ENCODE measurements at places on chromosomes 16 and 17.

- no peak for DNase-seq
These were observed 30.4 kb downstream of the KIAA0513 start for GRCh38 chr16:85057948-85058347.

DNA sequence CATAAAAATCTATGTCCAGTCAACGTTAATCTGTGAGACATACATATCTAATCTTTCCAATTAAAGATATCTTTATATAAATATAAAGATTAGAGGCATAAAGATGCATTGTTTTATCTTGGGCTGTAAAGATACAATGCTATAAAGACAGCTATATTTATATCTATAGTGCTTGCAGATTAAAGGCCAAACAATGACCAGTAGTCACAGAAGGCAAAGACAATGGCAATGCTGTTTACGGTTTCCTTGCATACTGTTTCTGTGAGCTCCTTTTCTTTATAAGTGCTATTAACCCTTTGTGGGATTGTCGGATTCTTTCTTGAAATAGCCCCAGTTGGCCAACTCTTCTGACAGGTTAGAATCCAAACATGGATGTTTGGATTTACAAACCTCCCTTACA lies 85.5 kb upstream of the SALL1 start:
- DNase-seq, result no peak

DNA sequence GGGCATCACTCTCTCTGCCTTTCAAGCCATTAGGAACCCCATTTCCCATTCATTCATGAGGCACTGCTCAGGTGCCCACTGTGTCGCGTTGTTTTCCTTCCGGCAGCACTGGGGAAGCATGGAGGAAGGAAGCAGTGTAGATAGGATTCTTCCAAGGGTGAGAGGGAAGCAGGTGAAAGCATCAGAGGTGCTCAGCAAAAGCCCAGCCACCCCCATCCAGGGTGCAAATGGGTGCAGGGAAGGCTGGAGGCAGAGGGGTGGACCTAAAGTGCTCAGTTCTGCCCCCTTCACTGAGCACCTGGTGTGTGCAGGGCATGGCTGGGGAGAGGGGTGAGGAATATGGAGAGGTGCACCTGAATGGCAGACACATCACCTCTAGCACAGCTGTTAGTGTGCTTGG lies 3.4 kb upstream of the NXPH3 start:
- DNase-seq, result no peak

- peak; percentile 94 for DNase-seq
These were observed at the start of gene EVI2A for GRCh38 chr17:31321481-31321880. EVI2A (minus strand) TSS chr17:31321622; CDS start chr17:31319013, 2,609 bp downstream.

- no peak for DNase-seq
These were observed 8.0 kb downstream of the SLC38A10 start for GRCh38 chr17:81287152-81287551.

DNA sequence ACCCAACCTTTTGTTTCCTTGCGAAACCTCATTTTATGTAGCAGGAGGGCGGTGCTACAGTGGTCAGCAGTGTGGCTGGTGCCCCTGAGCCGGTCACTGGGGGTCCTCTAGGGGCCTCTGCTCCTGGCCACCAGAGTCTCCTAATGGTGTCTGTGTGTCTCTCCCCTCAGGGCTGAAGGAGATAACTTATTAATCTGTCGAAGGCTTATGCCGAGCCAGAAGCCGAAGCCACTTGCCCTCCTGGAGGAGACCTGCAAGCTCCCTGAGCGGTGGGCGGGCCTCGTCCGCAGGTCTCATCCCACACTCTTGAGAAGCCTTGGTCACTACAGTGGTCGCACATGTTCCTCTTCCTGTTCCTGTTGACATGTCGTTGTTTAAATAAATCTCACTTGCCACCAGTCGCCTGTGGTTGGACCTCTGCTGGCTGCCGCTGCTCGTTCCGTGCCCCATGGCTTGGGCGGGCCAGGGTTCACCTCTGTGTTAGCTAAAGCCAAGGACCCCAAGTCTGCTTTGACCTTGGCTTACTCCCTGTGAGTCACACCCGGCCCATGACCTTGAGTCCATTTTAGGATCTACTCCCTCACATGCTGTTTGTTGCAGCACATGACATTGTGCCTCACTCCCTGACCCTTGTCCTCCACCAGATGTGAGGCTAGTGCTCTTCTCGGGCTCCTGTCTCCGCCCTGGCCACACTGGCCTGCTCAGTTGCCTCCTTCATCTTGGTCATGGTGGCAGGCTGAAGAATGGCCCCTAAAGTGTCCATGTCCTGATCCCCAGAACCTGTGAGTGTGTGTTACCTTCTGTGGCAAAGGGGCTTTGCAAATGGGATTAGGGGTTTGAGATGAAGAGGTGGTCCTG lies 38.7 kb upstream of the AQP8 start:
- peak; percentile 25 for DNase-seq

DNA sequence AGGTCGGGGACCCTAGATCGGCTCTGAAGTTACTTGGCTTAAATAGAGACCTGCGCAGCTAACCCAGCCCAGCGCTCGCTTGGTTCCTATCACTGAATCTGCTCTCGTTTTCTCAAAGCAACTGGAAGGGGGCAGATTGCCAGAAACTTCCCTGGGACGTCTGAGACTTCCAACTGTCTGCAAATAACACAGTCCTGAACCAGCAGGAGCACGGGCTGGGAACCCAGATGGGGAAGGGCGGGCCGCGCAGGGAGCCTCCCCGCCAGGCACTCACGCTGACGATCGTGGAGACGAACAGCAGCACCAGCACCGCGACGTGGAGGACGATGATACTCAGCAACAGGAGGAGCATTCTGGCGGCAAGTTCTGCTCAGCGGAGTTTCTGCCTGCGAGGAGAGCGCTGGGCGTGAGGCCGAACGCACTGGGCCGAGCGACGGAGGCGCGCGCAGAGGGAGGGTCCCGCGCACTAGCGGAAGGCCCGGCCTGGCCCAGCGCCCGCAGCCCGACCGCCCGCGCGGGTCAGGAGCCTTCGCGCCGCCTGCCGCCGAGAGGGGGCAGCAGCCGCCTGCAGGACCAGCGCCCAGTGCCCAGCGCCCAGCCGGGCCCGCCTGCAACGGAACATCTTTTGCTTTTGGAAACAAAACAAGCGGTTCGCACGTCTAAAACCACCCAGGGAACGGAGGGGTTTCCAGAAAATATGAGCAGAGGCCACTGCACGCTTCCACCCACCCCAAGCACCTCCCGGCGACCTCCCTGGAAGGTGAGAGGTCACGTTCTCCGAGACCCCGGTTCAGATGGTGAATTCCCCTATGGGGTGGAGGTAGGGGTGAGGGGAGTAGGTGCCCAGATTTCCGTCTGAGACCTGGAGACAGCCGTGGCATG lies 4.5 kb downstream of the PMP22 start:
- DNase-seq, result peak; percentile 91

GRCh38 chr17:7589204-7589868 lies 558 bp downstream of the SOX15 start:
- DNase-seq, result peak; percentile 92

DNA sequence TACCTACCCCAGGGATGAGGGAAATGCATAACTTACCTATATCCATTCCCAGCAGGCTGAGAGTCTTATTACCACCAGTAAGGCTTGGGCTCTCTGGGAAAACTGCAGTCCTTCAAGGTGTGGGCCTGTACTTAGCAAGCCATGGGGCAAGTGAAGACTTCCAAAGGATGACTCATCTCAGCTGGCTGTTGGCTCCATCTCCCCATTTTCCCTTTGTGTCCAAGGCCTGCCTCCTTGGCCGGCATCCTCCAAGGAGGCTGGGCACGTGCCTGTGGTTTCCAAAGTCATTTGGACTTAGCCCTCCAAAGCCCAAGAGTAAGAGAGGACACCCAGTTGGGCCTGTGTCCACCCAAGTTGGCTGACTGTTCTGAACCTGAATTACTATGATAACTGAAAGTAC lies 89.8 kb downstream of the TMEM100 start:
- no peak for DNase-seq

- DNase-seq, result peak; percentile 88
These were observed 22.8 kb upstream of the PVALEF start for GRCh38 chr17:81142301-81143199.

DNA sequence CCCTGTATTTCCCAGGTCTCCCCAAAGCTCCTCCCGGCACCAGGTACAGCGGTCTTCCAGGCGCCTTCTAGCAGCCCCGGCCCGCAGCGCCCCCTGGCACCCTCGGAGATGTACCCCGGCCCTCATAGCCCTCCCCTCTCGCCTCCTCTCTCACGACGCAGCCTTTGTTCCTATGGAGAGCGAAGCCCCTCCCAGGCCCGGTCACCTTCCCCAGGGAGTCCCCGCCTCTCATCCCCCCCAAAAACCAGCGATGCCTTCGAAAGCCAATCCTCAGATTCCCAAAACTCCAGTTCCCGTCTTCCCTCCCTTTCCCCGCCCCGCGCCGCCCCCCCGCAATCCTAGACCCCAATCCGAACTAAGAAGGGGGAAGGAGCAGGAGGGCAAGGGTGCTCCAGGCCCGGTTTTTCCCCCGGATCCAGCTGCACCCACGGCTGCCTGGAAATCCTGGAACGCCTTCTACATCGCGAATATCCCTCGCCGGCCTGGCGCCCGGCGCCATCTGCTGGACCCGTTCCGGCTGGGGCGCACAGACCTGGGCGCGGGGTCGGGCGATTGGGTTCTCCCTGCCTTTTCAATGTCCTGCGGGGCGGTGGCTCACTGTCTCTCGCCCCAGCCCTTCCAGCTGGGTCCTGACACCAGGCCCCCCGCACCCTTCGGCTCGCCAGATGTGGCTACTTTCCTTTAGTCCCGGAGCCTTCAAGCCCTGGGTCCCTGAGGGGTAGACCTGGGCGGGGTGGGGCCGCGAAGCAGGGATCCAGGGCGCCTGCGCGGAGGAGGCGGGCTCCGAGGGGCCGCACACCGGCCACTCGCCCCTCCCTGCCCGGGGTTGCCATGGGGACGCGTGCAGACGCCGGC lies at the start of gene DNAH2:
DNAH2 (plus strand) TSS at position 844 of the 855 bp plus-strand sequence. CDS start 1,991 bp downstream, outside the sequence.
- peak; percentile 81 for DNase-seq

DNA sequence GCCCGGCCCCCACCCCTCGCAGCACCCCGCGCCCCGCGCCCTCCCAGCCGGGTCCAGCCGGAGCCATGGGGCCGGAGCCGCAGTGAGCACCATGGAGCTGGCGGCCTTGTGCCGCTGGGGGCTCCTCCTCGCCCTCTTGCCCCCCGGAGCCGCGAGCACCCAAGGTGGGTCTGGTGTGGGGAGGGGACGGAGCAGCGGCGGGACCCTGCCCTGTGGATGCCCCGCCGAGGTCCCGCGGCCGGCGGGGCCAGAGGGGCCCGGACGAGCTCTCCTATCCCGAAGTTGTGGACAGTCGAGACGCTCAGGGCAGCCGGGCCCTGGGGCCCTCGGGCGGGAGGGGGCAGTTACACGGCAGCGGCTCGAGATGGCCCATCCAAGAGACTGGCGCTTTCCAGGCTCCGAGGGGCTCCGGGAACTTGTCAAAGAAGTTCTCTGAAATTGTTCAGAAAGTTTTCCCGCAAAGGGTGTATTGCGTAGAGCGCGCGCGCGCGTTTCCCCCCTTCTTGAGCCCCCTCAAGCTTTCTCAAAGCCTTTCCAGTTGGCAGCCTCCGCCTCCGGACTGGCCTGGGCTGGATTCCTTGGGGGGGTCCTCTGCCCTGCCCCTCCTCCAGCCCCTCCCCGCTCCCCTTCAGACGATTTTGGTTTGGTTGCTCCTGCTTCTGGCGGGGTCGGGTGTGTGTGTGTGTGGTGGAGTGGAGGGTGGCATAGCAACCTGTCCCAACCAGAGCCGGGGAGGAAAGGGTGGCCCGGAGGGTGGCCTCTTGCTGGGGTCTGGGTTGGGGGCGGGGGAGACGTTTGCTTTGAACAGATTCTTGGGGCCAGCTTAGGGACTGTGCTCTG lies 504 bp downstream of the ERBB2 start:
- DNase-seq, result no peak

DNA sequence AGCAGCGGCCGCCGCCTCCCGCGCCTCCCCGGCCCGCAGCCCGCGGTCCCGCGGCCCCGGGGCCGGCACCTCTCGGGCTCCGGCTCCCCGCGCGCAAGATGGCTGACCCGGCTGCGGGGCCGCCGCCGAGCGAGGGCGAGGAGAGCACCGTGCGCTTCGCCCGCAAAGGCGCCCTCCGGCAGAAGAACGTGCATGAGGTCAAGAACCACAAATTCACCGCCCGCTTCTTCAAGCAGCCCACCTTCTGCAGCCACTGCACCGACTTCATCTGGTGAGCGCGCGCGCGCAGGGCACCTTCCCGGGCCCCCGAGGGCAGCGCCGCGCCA lies 258 bp downstream of the PRKCB start:
- no peak for DNase-seq

GRCh38 chr16:35185366-35186044 lies 1726.1 kb downstream of the TP53TG3F start:
- DNase-seq, result no peak

DNA sequence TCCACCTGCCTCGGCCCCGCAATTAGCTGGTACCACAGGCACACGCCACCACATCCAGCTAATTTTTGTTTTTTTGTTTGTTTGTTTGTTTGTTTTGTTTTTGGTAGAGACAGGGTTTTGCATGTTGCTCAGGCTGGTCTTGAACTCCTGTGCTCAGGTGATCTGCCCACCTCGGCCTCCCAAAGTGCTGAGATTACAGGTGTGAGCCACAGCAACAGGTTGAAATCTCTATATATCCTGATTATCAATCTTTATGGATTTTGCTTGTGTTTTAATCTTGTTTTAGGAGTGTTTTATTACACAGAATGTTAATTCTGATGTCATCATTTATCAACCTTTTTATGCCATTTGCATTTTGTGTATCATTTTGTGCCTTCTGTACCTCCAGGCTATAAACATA lies 48.2 kb downstream of the RAB11FIP4 start:
- no peak for DNase-seq

- DNase-seq, result peak; percentile 62
These were observed 251.1 kb downstream of the SEC14L1 start for GRCh38 chr17:77391668-77392375.

DNA sequence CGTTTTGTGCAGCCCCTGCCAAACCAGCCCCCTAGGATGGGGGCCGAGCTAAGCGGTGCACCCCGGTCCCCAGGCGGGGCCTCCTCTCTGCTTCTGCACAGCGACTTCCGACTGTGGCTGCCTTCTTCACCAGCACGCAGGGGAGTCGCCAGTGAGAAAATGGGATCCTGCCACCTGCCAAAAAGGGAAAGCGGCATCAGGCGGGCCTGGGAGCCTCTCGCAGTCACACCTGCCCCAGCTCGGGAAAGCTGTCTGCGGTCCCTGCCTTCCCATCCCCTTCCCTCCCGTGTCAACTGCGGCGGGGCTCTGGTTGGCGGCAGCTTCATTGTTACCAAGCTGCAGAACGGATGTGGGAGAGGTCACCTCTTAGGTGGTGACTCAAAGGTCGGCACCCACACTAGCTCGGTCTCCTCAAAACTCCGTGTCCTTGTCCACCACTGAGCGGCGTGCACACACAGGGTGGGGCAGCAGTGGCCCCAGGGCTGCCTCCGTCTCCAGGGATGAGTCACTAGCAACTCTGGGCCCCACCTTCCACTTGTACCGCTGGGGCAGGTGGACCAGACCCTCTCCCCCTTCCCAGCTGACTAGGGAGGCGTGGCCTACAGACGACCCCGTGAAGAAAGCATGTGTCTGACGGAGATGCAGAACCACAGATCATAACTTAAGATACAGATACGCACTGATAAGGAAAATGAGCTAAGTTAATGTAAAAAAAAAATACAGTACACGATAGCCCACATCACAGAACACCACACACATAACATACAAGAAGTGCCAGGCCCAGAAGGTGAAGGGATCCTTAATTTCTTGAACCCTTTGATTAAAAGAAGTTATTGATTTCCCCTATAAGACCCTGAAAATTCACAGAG lies 1.5 kb upstream of the PCYT2 start:
- DNase-seq, result peak; percentile 30
